ENCODE measurements at places on chromosomes 6 and 20.

DNA sequence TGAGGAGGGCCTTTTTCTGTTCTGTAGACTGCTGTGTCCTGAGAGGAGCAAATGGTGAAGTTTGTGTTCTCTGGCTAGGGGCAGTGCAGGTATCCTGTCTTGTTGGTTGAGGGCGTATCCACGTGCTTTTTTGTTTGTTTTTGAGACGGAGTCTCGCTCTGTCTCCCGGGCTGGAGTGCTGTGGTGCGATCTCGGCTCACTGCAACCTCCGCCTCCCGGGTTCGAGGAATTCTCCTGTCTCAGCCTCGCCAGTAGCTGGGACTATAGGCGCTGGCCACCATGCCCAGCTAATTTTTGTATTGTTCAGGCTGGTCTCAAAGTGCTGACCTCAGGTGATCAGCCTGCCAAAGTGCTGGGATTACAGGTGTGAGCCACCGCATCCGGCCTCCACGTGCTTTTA lies 10.8 kb upstream of the PXDC1 start:
- H3K36me3 ChIP-seq, result no peaks in the 10 kb centered on the region
- no peak overlapping the region for H3K4me3 ChIP-seq

- no peak for DNase-seq
- no peaks in the 10 kb centered on the region for H3K4me1 ChIP-seq
- H3K27ac ChIP-seq, result no peak overlapping the region
- no peaks in the 10 kb centered on the region for H3K36me3 ChIP-seq
- H3K4me3 ChIP-seq, result no peak overlapping the region
Observed at GRCh38 chr20:57022306-57022705, 244.1 kb downstream of the BMP7 start.

DNA sequence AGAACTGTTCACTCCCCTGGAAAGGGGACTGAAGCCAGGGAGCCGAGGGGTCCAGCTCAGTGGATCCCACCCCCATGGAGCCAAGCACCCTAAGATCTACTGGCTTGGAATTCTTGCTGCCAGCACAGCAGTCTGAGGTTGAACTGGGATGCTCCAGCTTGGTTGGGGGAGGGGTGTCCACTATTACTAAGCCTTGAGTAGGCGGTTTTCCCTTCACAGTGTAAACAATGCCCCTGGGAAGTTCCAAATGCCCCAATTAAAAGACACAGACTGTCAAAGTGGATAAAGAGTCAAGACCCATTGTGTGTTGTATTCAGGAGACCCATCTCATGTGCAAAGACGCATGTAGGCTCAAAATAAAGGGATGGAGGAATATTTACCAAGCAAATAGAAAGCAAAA lies 150.2 kb downstream of the LPA start:
- peaks cover 53% of the 10 kb centered on the region for H3K27me3 ChIP-seq
- no peak overlapping the region for H3K27ac ChIP-seq
- H3K4me3 ChIP-seq, result no peak overlapping the region
- H3K36me3 ChIP-seq, result peaks cover 3% of the 10 kb centered on the region
- H3K4me1 ChIP-seq, result peaks cover 3% of the 10 kb centered on the region
- no peak for DNase-seq

GRCh38 chr20:35568645-35569044 lies 26.8 kb downstream of the ERGIC3 start:
- H3K4me1 ChIP-seq, result no peaks in the 10 kb centered on the region
- H3K4me3 ChIP-seq, result no peak overlapping the region
- H3K36me3 ChIP-seq, result no peaks in the 10 kb centered on the region
- no peak for DNase-seq
- no peak overlapping the region for H3K27ac ChIP-seq

GRCh38 chr6:18329776-18330175 lies 57.4 kb upstream of the RNF144B start:
- peaks cover 11% of the 10 kb centered on the region for H3K4me1 ChIP-seq
- DNase-seq, result no peak
- H3K27ac ChIP-seq, result no peak overlapping the region
- H3K36me3 ChIP-seq, result no peaks in the 10 kb centered on the region

- no peaks in the 10 kb centered on the region for H3K36me3 ChIP-seq
- no peak for DNase-seq
- no peak overlapping the region for H3K4me3 ChIP-seq
- no peaks in the 10 kb centered on the region for H3K4me1 ChIP-seq
Observed at GRCh38 chr20:16694161-16694560, 35.7 kb upstream of the SNRPB2 start.

DNA sequence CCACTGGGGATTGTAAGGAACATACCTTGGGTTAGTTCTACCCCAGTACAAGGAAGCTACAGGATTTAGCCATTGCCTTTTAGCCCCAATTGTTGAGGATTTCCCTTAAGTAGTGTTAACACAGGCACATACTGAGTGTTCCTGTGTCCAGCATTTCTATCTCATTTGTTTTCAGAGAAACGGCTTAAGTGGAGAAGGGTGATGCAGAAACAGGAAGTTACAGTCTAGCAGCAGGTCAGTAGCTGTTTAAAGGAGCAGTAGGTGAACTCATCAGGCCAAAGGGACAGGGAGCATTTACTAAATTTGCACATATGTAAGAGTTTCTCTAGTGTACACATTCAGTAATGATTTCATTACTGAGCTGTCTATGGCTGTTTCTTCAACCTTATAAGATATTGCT lies 644.2 kb upstream of the GJE1 start:
- no peaks in the 10 kb centered on the region for H3K27me3 ChIP-seq
- no peak for DNase-seq
- no peak overlapping the region for H3K4me3 ChIP-seq
- H3K4me1 ChIP-seq, result peaks cover 28% of the 10 kb centered on the region
- H3K36me3 ChIP-seq, result peaks cover 22% of the 10 kb centered on the region

DNA sequence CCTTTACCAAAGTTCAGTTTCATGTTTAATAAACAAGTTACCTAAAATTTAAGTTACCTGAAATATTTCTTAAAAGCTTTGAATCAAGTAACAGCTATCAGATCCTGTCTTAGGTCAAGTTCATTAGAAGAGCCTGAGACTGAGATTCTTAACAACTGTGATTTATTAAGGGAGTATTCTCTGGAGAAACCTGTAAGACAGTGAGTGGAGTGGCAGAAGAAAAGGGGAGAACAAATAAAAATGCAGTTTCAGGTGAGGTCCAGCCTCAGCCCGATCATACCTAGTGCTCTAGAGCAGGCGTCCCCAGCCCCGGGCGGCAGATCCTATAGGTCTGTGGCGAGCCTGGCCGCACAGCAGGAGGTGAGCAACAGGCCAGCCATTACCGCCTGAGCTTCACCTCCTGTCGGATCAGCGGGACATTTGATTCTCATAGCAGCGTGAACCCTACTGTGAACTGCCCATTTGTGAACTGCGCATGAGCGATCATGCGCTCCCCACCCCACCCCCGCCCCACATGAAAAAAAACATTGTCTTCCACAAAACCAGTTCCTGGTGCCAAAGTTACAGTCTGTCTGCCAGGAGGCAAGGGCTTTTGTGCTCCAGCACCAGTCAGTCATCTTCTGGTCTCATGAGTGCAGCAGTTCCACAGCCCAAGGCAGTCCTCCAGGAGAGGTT lies 59.2 kb upstream of the ADGRB3 start:
- DNase-seq, result no peak
- no peaks in the 10 kb centered on the region for H3K4me1 ChIP-seq
- H3K4me3 ChIP-seq, result no peak overlapping the region

DNA sequence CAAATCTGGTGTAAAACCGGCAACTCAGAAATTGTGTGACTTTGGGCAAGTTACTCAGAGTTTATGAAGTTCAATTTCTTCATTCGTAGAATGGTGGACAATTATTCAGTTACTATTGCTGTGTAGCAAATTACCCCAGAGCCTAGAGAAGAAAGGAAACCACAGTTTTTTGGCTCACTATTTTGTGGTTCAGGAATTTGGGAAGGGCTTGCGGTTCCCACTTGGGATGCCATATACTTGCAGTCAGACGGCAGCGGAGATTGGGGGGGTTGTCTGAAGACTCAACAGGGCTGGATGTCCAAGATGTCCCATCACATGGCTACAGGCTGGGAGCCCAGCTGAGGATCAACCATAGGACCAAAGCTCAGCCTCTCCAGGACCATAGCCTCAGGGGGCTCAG lies 108.1 kb downstream of the PCSK2 start:
- no peaks in the 10 kb centered on the region for H3K27me3 ChIP-seq
- no peaks in the 10 kb centered on the region for H3K36me3 ChIP-seq
- H3K4me1 ChIP-seq, result no peaks in the 10 kb centered on the region
- DNase-seq, result no peak
- H3K4me3 ChIP-seq, result no peak overlapping the region

DNA sequence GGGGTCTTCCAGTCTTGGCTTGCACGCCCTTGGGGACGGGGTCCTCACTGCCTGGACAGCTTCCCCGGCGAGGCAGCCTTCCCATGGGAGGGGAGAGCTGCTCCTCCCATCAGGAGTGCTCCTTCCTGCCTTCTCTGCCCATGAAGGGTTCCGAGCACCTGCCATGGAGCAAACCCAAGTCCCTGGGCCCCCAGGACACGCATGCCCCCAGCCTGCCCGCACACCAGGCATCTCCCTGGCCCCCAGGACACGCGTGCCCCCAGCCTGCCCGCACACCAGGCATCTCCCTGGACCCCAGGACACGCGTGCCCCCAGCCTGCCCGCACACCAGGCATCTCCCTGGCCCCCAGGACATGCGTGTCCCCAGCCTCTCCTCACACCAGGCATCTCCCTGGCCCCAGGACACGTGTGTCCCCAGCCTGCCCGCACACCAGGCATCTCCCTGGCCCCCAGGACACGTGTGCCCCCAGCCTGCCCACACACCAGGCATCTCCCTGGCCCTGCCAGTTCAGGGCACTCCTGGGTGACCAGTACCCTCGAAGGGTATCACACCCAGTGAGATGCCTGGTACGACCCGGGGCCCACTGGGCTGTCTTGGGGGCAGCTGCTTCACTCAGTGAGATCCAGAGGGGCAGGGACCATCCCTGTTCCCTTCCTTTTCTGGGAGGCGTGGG lies 21.7 kb downstream of the COL20A1 start:
- DNase-seq, result no peak
- no peaks in the 10 kb centered on the region for H3K27me3 ChIP-seq
- no peaks in the 10 kb centered on the region for H3K36me3 ChIP-seq
- H3K27ac ChIP-seq, result no peak overlapping the region
- H3K4me1 ChIP-seq, result no peaks in the 10 kb centered on the region

- H3K4me1 ChIP-seq, result peaks cover under 1% of the 10 kb centered on the region
- no peak overlapping the region for H3K4me3 ChIP-seq
- no peak for DNase-seq
Observed at GRCh38 chr6:158905277-158905676, 86.1 kb upstream of the EZR start.

DNA sequence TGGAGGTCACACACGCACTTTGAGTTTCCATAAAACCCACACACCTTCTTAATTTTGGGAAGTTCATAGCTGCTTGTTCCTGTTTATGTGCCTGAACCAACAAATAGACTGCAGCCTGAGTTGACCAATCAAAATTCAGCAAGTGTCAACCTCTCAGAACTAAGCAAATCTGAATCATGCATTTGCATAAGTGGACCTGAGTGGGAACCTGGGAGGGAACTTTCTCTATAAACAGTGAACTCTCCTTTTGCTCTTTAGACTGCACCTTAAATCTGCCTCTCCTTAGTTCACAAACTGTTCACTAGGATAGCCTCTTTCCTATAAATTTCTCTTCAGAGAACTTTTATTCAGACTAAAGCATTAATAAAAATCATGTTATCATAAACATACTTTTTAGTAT lies 37.9 kb downstream of the SLC17A1 start:
- no peaks in the 10 kb centered on the region for H3K36me3 ChIP-seq
- peaks cover 8% of the 10 kb centered on the region for H3K27me3 ChIP-seq
- no peak overlapping the region for H3K27ac ChIP-seq
- H3K4me1 ChIP-seq, result peaks cover 6% of the 10 kb centered on the region

DNA sequence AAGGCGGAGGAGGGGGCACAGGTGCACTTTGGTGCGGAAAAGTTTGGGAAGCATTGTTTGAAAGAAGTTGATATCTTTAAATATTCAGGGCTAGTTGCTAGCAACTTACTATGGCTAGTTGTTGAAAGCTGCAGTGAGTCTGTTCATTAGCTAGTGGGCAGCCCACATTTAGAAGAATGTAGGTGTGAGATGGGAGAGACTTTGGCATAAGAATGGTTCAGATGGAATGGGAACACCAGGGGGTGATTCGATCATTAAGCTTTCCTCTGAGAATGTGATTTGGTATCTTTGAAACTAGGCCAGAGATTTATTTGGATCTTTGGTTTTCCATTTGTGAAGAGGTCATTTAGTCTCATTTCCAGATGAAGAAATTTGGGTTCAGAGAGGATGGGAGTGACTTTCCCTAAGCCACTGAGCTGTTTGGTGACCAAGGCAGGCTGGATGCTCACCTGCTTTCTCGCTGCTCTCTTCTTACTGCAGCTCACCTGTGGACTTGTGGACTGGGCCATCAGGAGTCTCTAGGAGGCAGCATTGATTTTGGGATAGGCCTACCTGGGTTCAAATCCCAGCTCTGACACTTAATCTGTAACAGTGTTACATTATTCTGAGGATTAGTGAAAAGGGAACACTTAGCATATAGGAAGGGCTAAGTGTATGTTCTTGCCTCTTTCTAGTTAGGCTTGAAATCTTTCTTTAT lies 62.9 kb downstream of the CARMIL1 start:
- no peaks in the 10 kb centered on the region for H3K36me3 ChIP-seq
- no peaks in the 10 kb centered on the region for H3K4me1 ChIP-seq
- H3K4me3 ChIP-seq, result no peak overlapping the region
- no peaks in the 10 kb centered on the region for H3K27me3 ChIP-seq
- H3K27ac ChIP-seq, result no peak overlapping the region

DNA sequence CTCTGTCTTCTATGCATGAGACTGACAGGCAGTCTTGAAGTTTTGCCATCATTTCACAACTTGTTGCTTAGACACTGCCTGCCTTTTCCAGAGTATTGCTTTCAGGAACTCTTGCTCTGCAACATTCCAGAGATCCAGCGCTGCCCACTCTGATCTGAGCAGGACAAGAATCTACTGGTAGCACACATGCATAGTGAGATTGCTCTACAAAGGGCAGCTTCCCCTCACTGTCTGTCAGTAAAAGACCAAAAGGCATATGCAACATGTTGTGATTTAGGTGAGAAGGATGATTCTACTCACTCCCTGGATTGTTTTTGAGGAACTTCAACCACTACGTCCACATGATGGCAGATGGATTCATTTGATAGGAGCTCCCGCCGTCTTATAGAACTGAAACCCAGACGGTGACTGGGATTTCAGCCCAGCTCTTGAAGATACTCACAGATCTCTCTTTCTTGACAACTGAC lies 259.1 kb downstream of the ARID1B start:
- no peak overlapping the region for H3K4me3 ChIP-seq
- no peaks in the 10 kb centered on the region for H3K27me3 ChIP-seq
- no peak overlapping the region for H3K27ac ChIP-seq
- H3K4me1 ChIP-seq, result peaks cover 13% of the 10 kb centered on the region

DNA sequence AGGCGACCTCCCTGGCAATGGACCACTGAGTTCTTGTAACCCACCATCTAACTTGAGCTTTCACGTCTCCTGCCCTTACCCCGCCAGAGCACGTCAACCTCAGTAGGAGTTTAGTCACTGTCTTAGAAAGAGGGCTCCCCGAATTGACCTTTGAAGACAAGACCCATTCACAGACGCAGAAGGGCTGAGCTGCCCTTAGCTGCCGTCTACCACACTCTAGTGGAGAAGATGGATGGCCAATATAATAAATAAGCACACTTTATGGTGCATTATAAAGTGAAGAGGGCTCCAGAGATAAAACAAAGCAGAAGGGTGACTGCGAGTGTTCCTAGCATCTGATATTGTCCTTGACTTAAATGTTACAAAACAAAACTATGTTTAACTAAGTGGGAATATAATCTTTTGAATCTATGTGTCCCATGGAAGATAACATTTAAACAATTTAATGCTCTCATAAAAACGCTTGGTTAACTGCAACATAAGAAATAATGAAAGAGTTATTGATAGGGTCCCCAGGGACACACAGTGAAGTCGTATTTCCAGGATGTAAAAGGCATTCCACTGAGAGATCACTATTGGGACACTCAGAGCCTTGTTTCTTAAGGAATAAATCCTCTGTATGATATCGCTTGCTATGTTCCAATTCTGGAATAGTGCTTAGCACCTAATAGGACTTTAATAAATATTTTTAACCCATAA lies 261.1 kb downstream of the THBS2 start:
- no peak for DNase-seq
- H3K4me1 ChIP-seq, result no peaks in the 10 kb centered on the region
- H3K27ac ChIP-seq, result no peak overlapping the region
- H3K27me3 ChIP-seq, result no peaks in the 10 kb centered on the region
- no peaks in the 10 kb centered on the region for H3K36me3 ChIP-seq

All from activated T-helper 2 cell treated with anti-CD3 and anti-CD28 coated beads, Interferon-gamma antibody, Interleukin-2, Interleukin-4, amounts not matched to agents 10 μg/mL and 5 μg/mL and 100 μg/mL, durations not matched to agents 14 hours and 24 hours and 36 hours (primary cell).